ENCODE measurements at places on chromosomes 2 and 18.

- H3K27ac ChIP-seq = no peak overlapping the region
- DNase-seq = no peak
- no peaks in the 10 kb centered on the region for H3K36me3 ChIP-seq
- no peaks in the 10 kb centered on the region for H3K4me1 ChIP-seq
- no peak overlapping the region for H3K4me3 ChIP-seq
Measured at GRCh38 chr2:46689993-46690392, 210.6 kb downstream of the TMEM247 start.

DNA sequence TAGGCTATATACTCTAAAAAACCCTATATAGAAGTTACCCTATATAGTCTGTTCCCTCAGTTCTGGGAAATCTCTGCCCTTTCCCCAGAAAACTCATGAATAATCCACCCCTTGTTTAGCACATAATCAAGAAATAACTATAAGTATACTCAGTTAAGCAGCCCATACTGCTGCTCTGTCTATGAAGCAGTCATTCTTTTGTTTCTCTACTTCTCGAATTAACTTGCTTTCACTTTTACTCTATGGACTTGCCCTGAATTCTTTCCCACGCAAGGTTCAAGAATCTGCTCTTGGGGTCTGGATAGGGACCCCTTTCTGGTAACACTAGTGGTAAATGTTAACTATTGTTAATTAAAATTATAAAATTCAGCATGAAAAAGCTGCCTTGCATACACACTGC, 17.4 kb upstream of the AP1S3 start:
- no peaks in the 10 kb centered on the region for H3K36me3 ChIP-seq
- peaks cover 2% of the 10 kb centered on the region for H3K4me1 ChIP-seq
- H3K4me3 ChIP-seq = no peak overlapping the region
- H3K27me3 ChIP-seq = no peaks in the 10 kb centered on the region

DNA sequence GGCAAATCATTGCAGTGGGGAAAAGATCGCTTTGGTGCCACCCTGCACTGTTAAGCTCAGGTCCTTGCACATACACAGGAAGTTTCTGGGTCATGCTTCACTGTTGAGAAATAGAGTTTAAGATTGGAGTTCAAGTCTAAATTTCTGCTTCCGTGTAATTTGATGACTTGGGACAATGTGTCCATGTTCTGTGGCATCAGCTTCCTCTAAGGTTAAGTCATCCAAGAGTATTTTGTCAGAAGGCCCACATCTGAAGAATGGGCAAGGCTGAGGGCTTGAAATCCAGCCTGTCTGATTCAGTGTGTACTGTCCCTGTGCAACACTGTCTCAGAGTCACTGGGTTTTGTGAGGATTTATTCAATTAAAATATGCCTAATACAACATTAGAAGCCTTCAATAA, 880.7 kb downstream of the SUCLG1 start:
- H3K36me3 ChIP-seq = no peaks in the 10 kb centered on the region
- no peak for DNase-seq
- H3K4me3 ChIP-seq = no peak overlapping the region
- no peaks in the 10 kb centered on the region for H3K27me3 ChIP-seq
- no peak overlapping the region for H3K27ac ChIP-seq
- H3K4me1 ChIP-seq = no peaks in the 10 kb centered on the region

GRCh38 chr18:24115628-24116027, 23.2 kb upstream of the CABYR start:
- peaks cover 2% of the 10 kb centered on the region for H3K4me1 ChIP-seq
- no peaks in the 10 kb centered on the region for H3K36me3 ChIP-seq
- no peak overlapping the region for H3K4me3 ChIP-seq
- no peaks in the 10 kb centered on the region for H3K27me3 ChIP-seq
- no peak overlapping the region for H3K27ac ChIP-seq

DNA sequence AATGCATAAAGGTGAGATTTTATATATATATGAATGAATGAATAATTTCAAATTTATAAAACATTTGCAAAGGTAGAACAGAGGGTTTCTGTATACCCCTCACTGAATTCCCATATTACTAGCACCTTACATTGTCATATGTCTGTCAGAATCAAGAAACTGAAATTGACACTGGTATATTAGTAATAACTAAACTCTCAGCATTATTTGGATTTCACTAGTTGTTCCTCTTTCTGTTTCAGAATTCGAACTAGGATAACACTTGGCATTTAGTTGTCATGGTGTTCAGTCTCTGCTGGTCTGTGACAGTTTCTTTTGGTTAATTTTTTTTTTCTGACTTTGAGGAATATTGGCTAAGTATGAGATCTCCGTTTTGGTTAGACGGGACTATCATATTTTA, 275.9 kb downstream of the DCC start:
- DNase-seq = no peak
- H3K4me1 ChIP-seq = no peaks in the 10 kb centered on the region
- no peaks in the 10 kb centered on the region for H3K27me3 ChIP-seq
- no peak overlapping the region for H3K27ac ChIP-seq

Data from Panc1 (cell line).